Airway epithelial cell (primary cell): ENCODE measurements at places on chromosomes 11 and 22. TPM values are rescaled to one million over a fixed set of nuclear protein-coding genes. Genes with fewer than 3 reads are reported as not detected.

Gene RIBC2
- 0.42 and 0.46 TPM in 2 replicates for total RNA-seq

Gene UCP3
- total RNA-seq = not detected in 2 replicates

Gene ART5
- total RNA-seq = not detected in 2 replicates

Gene SLC5A4
- total RNA-seq = not detected in 2 replicates

Gene IFITM5
- total RNA-seq = not detected in 2 replicates

Gene BAIAP2L2
- 0.35 and 0.51 TPM in 2 replicates for total RNA-seq

Gene SLC5A12
- total RNA-seq = not detected in 2 replicates

Gene ACRV1
- total RNA-seq = not detected in 2 replicates

Gene FAM181B
- 1.1 TPM in 2 replicates for total RNA-seq

Gene MS4A2
- total RNA-seq = not detected in 2 replicates

Gene RASSF10
- total RNA-seq = 6.5 and 8.9 TPM in 2 replicates

Gene ZNF214
- 0.37 and 0.85 TPM in 2 replicates for total RNA-seq

Gene CD3E
- total RNA-seq = not detected in 2 replicates

Gene OR52E8
- total RNA-seq = not detected in 2 replicates

Gene CBL
- total RNA-seq = 7.5 and 10.3 TPM in 2 replicates

Gene OR4C3
- total RNA-seq = not detected in 2 replicates

Gene ANGPTL5
- total RNA-seq = not detected in 2 replicates

Gene LMNTD2
- 0.56 and 1.7 TPM in 2 replicates for total RNA-seq

Gene TCN2
- 3.0 and 4.4 TPM in 2 replicates for total RNA-seq

Gene SCN4B
- 1.6 and 2.3 TPM in 2 replicates for total RNA-seq

Gene FAM111B
- 9.5 TPM in 2 replicates for total RNA-seq

Gene OR51A4
- total RNA-seq = not detected in 2 replicates

Gene CHST1
- 0.07 TPM in 1 of 2 replicates, not detected in the other for total RNA-seq

Gene DEUP1
- total RNA-seq = not detected in 2 replicates

Gene OR2AG1
- total RNA-seq = not detected in 2 replicates

Gene AGBL2
- total RNA-seq = 0.19 and 1.4 TPM in 2 replicates

Gene DNAJB13
- total RNA-seq = 0.14 and 0.28 TPM in 2 replicates

Gene TTC36
- total RNA-seq = 0.71 and 3.3 TPM in 2 replicates
